ENCODE measurements at places on chromosomes 7 and 10. TPM values are rescaled to one million over a fixed set of nuclear protein-coding genes. Genes with fewer than 3 reads are reported as not detected.

- H3K27ac ChIP-seq = no peak overlapping the region
- no peaks in the 10 kb centered on the region for H3K27me3 ChIP-seq
- H3K36me3 ChIP-seq = no peaks in the 10 kb centered on the region
- no peaks in the 10 kb centered on the region for H3K4me1 ChIP-seq
- no peak overlapping the region for H3K4me3 ChIP-seq
Measured at GRCh38 chr7:97818066-97818663, 54.0 kb downstream of the ASNS start.

Gene RASSF4
- total RNA-seq = 68.4 TPM

- H3K4me1 ChIP-seq = no peaks in the 10 kb centered on the region
- no peaks in the 10 kb centered on the region for H3K27me3 ChIP-seq
- no peak overlapping the region for H3K27ac ChIP-seq
- H3K36me3 ChIP-seq = no peaks in the 10 kb centered on the region
Measured at GRCh38 chr10:132889556-132889955, 52.8 kb downstream of the CFAP46 start.

Gene CACNA2D1
- total RNA-seq = 8.1 TPM

GRCh38 chr7:71746006-71746405 is 614.1 kb downstream of the GALNT17 start:
- no peak overlapping the region for H3K27ac ChIP-seq
- no peak for DNase-seq
- H3K27me3 ChIP-seq = no peaks in the 10 kb centered on the region
- H3K36me3 ChIP-seq = no peaks in the 10 kb centered on the region

DNA sequence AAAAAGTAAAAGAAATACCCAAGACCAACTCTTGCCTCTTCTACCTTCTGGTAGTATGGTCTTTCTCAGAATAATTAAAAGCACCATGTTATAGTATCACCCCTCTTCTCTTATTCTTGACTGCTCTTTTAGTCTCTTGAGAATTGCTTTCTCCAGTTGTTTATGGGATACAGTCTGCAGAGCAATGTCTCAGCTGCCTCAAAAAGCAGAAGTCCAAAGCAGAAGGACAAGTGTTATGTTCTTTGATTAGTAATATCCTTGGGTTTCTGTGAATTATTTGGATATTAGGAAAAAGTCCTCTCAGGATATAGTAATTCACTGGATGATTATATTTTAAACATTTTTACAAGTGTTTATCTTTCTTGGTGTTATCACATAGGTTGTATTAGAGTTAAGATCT is 7.4 kb downstream of the TAS2R41 start:
- H3K4me1 ChIP-seq = peaks cover 8% of the 10 kb centered on the region
- no peak overlapping the region for H3K4me3 ChIP-seq
- peak overlapping the region; percentile 77 for H3K27ac ChIP-seq

DNA sequence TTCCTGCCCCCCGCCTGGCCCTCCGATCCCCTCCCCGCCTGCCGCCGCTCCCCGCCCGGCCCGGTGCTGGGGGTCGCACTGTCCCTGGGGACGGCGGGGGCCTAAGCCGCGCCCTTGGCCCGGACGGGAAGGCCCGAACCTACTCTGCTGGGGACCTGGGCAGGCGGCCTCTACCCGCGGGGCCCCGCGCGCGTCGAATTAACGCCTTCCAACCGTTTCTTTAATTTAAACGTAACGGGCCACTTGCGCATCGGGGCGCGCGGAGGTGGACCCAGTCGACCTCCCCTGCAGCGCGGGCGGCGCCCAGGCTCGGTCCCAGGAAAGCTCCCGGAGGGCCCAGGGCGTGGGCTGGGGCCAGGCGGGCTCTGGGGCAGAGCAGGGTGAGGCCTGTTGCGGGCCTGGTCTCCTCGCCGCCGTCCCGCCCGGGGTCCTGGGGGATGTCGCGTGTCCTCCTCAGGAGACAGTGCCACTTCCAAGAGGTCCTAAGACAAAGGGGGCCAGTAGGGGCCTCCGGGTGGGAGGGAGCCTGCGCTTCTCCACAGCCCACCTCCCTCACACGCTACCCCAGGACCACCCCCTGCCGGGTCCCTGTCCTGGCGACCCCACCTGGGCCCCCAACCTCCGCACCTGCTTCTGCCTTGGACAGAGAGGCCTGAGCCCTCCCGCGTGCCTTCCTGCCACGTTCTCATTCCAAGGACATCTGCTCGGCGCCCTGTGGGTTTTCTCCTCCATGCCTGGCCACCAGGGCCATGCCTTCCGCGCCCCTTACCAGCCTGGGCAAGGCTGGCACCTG is 658 bp upstream of the PTPRN2 start:
- no peak for DNase-seq
- H3K4me3 ChIP-seq = peak overlapping the region; percentile 47
- peaks cover 7% of the 10 kb centered on the region for H3K27me3 ChIP-seq
- H3K36me3 ChIP-seq = no peaks in the 10 kb centered on the region
- no peak overlapping the region for H3K27ac ChIP-seq

GRCh38 chr10:83075016-83075814 is 1064.1 kb upstream of the GHITM start:
- no peaks in the 10 kb centered on the region for H3K4me1 ChIP-seq
- no peak overlapping the region for H3K27ac ChIP-seq

DNA sequence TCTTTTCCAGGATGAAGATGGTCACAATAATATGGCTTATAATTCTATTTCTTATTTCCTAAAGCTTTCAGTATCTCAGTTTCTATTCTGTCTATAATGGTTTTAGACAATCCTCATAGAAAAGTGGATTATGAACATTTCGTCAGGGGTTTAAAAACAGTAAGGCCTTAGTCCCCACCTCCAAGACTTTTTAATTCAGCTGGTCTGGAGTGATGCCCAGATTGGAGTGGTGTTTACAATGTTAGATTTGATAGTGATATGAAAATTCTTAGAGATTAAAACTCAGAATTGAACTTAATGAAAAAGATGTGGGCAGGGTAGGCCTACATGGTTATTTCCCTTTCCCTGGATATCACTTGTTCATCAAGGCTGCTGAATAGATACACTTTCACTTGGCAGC is 1238.3 kb downstream of the SORCS3 start:
- H3K4me3 ChIP-seq = no peak overlapping the region
- no peaks in the 10 kb centered on the region for H3K27me3 ChIP-seq
- H3K27ac ChIP-seq = no peak overlapping the region
- H3K36me3 ChIP-seq = no peaks in the 10 kb centered on the region

DNA sequence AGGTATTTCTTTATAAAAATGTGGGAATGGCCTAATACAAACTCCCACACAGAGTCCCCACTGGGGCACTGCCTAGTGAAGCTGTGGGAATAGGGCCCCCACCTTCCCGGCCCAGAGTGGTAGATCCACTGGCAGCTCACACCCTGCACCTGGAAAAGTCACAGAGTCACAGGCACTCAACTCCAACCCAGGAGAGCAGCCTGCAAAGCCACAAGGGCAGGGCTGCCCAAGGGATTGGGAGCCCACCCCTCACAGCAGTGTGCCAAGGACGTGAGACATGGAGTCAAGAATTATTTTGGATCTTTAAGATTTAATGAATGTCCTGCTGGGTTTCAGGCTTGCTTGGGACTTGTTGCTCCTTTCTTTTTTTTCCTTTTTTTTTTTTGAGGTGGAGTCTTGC is 5.3 kb upstream of the DNAJC12 start:
- H3K4me1 ChIP-seq = no peaks in the 10 kb centered on the region
- no peak overlapping the region for H3K27ac ChIP-seq
- no peaks in the 10 kb centered on the region for H3K36me3 ChIP-seq
- DNase-seq = no peak

Gene TMEM130
- total RNA-seq = 2.3 TPM

- no peak overlapping the region for H3K4me3 ChIP-seq
- no peaks in the 10 kb centered on the region for H3K36me3 ChIP-seq
- no peak overlapping the region for H3K27ac ChIP-seq
- DNase-seq = no peak
- no peaks in the 10 kb centered on the region for H3K4me1 ChIP-seq
- H3K27me3 ChIP-seq = no peaks in the 10 kb centered on the region
Measured at GRCh38 chr7:21996641-21997040, 50.9 kb upstream of the CDCA7L start.

GRCh38 chr10:133307776-133308420 is 774 bp downstream of the TUBGCP2 start:
- peaks cover 24% of the 10 kb centered on the region for H3K36me3 ChIP-seq
- peak overlapping the region; percentile 69 for H3K4me3 ChIP-seq
- H3K27me3 ChIP-seq = no peaks in the 10 kb centered on the region
- no peak for DNase-seq

GRCh38 chr7:115230882-115231571 is 309.1 kb downstream of the MDFIC start:
- no peak overlapping the region for H3K27ac ChIP-seq
- no peaks in the 10 kb centered on the region for H3K4me1 ChIP-seq
- DNase-seq = no peak
- H3K36me3 ChIP-seq = no peaks in the 10 kb centered on the region
- H3K4me3 ChIP-seq = no peak overlapping the region
- no peaks in the 10 kb centered on the region for H3K27me3 ChIP-seq

DNA sequence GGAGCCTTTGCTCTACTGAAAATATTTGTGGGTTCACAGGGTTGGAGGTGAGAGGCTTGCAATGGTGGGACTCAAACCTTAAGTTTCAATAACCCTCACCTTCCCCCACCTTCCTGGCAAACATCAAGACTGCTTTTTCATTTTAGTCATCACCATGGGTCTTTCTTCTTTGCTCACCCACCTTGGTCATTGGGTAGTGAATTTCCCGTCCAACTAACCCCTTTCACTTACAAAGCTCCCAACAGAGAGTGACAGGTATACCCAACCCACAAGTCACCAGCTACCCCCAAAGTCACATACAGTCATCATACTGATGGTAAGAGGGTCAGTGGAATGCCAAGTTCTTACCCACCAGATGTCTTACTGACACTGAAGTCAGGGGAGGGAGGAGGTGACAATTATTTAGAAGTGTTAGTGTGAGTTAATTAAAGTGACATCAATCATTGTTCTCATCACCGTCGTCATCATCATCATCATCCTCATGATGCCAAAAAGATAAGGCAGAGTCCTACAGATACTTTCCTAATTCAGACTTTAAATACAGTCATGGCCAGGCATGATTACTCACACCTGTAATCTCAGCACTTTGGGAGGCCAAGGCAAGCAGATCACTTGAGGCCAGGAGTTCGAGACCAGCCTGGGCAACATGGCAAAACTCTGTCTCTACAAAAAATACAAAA is 49.0 kb downstream of the PIK3AP1 start:
- no peaks in the 10 kb centered on the region for H3K36me3 ChIP-seq
- H3K4me1 ChIP-seq = peaks cover 35% of the 10 kb centered on the region
- no peak overlapping the region for H3K27ac ChIP-seq
- H3K4me3 ChIP-seq = no peak overlapping the region
- DNase-seq = no peak

Gene NEBL
- total RNA-seq = 117 TPM

Gene KIF11
- total RNA-seq = 2.1 TPM

Gene UPK3BL2
- 3.0 TPM for total RNA-seq

- DNase-seq = peak; percentile 57
- no peaks in the 10 kb centered on the region for H3K27me3 ChIP-seq
- H3K36me3 ChIP-seq = peaks cover 14% of the 10 kb centered on the region
- no peak overlapping the region for H3K4me3 ChIP-seq
Measured at GRCh38 chr7:130996833-130997231, 262.8 kb upstream of the KLF14 start.

DNA sequence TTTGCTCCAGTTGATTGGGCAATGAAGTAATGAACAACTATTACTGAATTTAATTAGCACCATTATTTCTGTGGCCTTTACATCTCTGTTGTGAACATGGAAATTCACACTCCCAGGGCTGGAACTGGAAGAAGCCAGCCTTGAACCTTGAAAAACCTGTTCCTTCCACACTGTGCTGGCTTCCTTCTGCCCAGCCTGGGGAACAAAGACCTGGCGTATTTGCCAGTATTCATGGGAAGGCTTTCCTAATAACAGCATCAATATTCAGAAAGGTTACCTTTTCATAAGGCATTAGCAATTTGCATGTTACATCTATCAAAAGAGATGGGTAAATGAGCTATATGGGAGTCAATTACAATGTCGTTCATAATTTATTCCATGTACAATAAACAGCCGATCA is 1.3 kb downstream of the C10orf90 start:
- H3K36me3 ChIP-seq = no peaks in the 10 kb centered on the region
- DNase-seq = no peak
- no peak overlapping the region for H3K27ac ChIP-seq
- H3K27me3 ChIP-seq = no peaks in the 10 kb centered on the region
- H3K4me1 ChIP-seq = peaks cover 3% of the 10 kb centered on the region

Gene STX1A
- 5.8 TPM for total RNA-seq

- no peak overlapping the region for H3K4me3 ChIP-seq
- no peaks in the 10 kb centered on the region for H3K36me3 ChIP-seq
- H3K27me3 ChIP-seq = no peaks in the 10 kb centered on the region
- DNase-seq = no peak
Measured at GRCh38 chr7:18520450-18521235, 25.1 kb downstream of the HDAC9 start.

DNA sequence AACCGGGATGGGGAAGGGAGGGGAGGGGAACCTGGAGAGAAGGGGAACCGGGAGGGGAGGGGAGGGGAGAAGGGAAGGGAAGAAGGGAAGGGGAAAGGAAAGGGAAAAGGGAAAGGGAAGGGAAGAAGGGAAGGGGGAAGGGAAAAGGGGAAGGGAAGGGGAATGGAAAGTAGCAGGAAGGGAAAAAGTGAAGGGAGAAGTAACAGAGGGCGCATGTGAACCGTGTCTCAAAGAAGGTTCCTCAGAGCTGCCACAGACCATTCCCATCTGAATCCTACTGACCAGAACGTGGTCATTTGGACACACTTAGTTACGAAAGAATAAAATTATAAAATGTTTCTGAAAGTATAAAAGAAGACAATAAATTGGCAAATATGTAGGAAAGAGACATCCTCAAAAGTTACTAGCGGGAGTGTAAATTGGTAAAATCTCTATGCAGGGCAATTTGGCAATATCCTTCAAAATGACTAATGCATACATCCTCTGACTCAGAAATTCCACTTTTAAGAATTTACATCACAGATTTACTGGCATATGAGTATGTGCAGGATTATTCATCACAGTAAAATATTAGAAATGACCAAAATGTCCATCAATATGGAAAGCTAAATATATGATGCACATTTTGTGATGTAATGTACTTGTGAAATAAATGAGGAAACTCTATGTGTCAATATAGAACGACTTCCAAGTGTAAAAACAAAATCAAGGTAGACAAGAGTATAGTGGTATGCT is 12.9 kb downstream of the C10orf67 start:
- H3K27me3 ChIP-seq = no peaks in the 10 kb centered on the region
- no peaks in the 10 kb centered on the region for H3K36me3 ChIP-seq
- DNase-seq = no peak
- H3K27ac ChIP-seq = no peak overlapping the region

DNA sequence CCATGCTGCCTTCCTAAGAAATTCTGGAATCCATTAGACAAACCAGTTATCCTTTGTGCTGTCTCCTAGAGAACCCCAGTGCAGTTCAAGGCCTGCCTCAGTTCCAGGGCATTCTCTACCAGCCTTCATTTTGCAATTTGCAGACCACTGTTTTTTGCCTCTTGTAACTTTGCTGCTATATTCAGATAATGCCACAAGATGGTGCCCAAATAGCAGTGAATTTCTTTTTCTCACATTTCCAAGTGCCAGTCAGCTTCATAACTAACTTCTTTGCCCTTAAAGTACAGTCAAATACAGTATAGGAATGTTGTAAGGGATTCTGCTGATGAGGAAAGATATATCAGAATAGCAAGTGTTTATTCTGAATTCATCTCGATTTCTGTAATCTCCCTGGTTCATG is 25.2 kb downstream of the LOXL4 start:
- H3K27me3 ChIP-seq = no peaks in the 10 kb centered on the region
- no peak overlapping the region for H3K4me3 ChIP-seq
- no peak for DNase-seq
- H3K4me1 ChIP-seq = peaks cover 9% of the 10 kb centered on the region
- peaks cover 71% of the 10 kb centered on the region for H3K36me3 ChIP-seq

Gene SPAG6
- 44.1 TPM for total RNA-seq

- H3K36me3 ChIP-seq = no peaks in the 10 kb centered on the region
- H3K27me3 ChIP-seq = no peaks in the 10 kb centered on the region
Measured at GRCh38 chr10:130341356-130341755, 205.2 kb downstream of the GLRX3 start.

All from upper lobe of left lung (tissue), 6 donors.